ENCODE measurements at places on chromosomes 5 and 9. TPM values are rescaled to one million over a fixed set of nuclear protein-coding genes. Genes with fewer than 3 reads are reported as not detected.

SLC4A9 gene
- 0.23 TPM for total RNA-seq

GRCh38 chr5:62649476-62650113 is 71.0 kb downstream of the LRRC70 start:
- DNase-seq = no peak

GRCh38 chr5:652773-653350 is 40.3 kb downstream of the TPPP start:
- no peak for DNase-seq

DNA sequence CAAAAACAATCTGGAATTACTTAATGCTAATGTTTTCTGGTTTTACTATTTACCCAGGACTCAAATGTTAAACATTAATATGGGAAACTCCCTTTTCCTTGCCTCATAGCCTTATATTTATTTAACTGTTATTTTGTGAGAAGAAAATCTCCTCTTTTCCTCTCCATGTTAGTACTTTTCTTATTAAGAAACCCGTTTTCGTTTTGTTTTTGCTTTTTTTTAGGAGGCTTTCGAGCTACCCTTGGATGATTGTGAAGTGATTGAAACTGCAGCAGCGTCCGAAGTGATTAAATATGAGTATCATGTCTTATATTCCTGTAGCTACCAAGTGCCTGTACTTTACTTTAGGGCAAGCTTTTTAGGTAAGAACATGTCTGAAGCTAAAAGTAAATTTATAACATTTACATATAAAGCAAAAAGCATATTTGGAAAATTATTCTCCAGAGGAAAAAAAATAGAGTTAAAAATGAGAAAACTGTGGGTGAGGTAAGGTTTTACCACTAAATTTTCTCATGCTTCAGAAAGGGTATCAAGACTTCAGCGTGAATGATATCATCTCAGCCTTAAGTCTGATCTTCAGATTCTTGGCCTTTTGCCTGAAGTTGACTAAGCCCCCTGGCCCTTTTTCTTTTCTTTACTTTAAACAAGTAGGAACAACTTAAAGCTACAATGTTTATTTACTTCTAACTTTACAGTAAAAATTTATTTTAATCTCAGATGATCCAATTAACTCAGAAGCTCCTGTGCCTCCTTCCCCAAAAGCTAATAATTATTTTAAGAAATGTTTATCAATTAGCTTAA is 113.8 kb downstream of the RPS23 start:
- no peak for DNase-seq

GRCh38 chr5:170144286-170145023 is 38.8 kb downstream of the FOXI1 start:
- no peak for DNase-seq

DNA sequence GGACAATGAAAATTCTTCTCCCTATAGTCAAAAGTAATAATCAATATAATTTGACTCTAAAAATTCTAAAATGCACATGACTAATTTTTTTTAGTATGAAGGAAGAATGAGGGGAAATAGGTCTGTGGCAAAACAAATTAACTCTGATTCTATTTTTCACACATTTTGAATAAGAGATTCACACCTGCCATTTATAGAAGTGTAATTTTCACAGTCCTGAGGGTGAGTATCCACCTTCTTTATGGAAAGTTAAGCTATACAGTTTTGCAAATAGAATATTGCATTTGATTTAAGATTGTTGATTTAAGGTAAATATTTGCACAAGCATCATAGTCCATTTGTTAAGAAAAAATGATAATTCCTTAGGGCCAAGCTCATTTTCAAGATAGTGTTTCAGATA is 417.7 kb downstream of the CHSY3 start:
- no peak for DNase-seq

- no peak for DNase-seq
These were observed 2.6 kb downstream of the SLC6A7 start for GRCh38 chr5:150192462-150192861.

GRCh38 chr9:127574072-127574993 is 37.7 kb upstream of the STXBP1 start:
- DNase-seq = no peak

ANKS6 gene
- total RNA-seq = 17.2 TPM

GLDC gene
- 29.1 TPM for total RNA-seq

GRCh38 chr5:98535901-98536300 is 237.6 kb upstream of the RGMB start:
- DNase-seq = no peak

DNA sequence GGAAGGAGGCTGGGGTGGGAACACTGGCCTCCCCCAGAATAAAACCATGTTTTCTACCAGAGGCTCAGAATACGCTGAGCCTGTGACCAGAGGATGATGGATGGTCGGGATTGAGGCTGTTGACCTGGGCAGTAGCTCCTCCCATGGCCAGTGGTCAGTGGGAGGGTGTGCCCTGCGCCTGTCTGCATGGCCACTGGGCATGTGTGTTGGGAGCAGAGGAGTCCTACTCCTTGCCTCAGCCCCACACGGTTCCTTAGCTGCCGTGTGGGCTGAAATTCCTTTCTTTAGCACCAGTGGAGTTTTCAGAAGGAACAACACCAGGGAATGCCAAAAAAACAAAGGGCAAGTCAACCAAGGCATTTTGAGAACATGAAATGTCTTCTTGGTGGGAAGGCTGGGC is 8.5 kb upstream of the RMND5B start:
- no peak for DNase-seq

GRCh38 chr5:26236936-26237335 is 801.5 kb downstream of the CDH9 start:
- no peak for DNase-seq

- DNase-seq = no peak
These were observed 68.8 kb downstream of the NPR3 start for GRCh38 chr5:32779754-32780415.

CERCAM gene
- total RNA-seq = 27.9 TPM

GRCh38 chr5:83891261-83891660 is 170.6 kb upstream of the HAPLN1 start:
- DNase-seq = no peak

GRCh38 chr9:95940265-95940664 is 64.8 kb downstream of the ERCC6L2 start:
- DNase-seq = no peak

PAXX gene
- total RNA-seq = 8.3 TPM

DNA sequence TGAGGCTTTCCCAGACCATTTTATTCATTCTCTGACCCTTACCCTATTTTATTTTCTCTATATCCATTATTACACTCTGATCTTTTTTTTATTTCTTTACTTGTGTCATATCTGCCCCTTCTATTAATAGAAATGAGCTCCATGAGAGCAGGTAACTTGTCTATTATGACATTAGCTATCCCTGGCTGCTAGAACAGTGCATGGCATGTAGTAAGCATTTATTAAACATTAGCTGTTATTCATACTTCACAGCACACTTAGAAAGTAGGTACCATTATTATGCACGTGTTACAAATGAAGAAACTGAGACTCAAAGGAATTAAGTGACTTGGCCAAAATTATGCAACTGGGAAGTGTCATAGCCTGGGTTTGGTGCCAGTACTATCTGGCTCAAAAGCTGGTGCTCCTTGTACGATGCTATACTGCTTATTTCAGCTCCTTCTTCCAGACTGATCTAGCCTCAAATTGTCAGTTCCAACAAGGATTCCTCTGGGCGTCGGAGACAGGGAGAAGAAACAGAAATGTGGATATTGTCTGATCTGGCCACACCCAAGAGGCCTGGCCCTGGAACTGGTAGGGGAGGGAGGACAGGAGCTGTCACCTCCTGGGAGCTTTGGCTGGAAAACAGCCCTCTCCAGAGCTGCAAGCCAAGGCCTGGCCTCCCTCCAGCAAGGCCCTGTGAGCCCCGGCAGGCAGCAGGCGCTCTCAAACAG is 10.8 kb upstream of the NIPAL4 start:
- DNase-seq = no peak

DNA sequence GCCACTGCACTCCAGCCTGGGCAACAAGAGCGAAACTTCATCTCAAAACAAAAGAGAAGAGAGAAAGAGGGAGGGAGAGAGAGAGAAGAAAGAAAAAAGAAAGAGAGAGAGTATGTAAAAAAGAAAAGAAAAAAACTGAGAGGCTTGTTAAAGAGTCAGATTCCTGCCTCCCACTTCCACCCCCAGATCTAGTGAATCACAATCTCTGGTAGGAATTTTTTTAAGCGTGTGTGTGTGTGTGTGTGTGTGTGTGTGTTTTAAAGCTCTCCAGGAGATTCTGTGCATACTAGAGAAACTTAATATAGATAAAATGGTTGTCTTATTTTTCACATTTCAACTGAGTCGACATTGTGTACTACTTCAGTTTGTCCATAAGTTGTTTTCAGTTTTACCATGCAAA is 32.0 kb downstream of the SAR1B start:
- no peak for DNase-seq

SHOC1 gene
- not detected for total RNA-seq

- DNase-seq = no peak
These were observed 223.1 kb upstream of the PAPPA start for GRCh38 chr9:115930472-115930871.

- no peak for DNase-seq
These were observed 682.3 kb downstream of the BRINP1 start for GRCh38 chr9:118686959-118687358.

TAS2R1 gene
- not detected for total RNA-seq

- DNase-seq = no peak
These were observed 208.4 kb upstream of the PPP1R2B start for GRCh38 chr5:156641686-156642085.

DNA sequence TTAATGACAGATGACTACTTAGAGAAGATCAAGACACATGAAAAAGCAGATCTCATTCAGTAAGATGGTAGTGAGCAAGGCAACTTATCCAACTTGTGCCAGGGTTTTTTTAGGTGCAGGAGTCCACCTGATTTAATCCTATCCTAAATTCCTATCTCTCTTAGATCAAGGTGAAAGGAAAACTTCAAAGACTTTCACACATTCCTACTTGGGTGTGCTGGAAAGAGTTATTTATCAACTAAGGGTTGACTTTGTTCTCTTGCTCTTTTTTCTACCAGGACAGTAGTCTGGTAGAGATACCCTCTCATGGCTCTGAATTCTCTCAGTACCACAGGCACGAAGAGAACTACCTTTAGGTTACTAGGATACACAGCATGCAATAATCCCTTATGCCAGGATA is 18.2 kb downstream of the TUT7 start:
- DNase-seq = no peak

SLC6A19 gene
- total RNA-seq = not detected

GRCh38 chr5:57324861-57325260 is 151.0 kb downstream of the GPBP1 start:
- no peak for DNase-seq

- DNase-seq = no peak
These were observed 2.0 kb downstream of the SLC2A6 start for GRCh38 chr9:133476941-133477340.

GRCh38 chr9:4126184-4126865 is 173.5 kb downstream of the GLIS3 start:
- DNase-seq = no peak

- DNase-seq = no peak
These were observed 17.3 kb downstream of the QSOX2 start for GRCh38 chr9:136228107-136228875.

PCDHB5 gene
- 7.8 TPM for total RNA-seq

DNA sequence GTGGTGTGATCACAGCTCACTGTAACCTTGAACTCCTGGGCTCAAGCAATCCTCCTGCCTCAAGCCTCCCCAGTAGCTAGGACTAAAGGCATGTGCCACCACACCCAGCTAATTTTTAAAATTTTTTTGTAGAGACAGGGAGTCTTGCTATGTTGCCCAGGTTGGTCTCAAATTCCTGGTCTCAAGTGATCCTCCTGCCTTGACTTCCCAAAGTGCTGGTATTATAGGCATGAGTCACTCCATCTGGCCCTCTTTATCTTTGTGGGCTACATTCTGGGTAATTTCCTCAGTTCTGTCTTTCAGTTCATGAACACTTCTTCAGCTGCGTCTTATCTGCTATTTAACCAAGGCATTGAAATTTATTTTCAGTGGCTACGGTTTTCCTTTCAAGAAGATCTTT is 196.6 kb upstream of the IER5L start:
- no peak for DNase-seq

PCA3 gene
- total RNA-seq = 0.62 TPM

PCDHA5 gene
- 2.7 TPM for total RNA-seq

MYMK gene
- not detected for total RNA-seq

DNA sequence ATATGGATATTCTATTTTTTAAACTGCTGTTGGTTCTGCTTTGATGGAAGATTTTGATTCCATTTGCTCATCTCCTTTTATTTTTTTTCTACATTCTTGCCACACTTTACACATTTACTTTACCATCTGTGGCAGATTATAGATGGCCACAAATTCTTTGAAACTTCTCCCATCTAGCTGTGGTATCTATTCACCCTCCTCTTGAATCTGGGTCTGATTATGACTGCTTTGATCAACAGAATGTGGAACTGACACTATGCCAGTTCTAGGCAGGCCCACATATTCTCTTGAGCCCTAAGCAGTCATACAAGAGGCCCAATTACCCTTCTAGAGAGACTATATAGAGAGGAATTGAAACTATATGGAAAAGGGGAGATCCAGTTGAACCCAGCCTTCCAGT is 439.0 kb upstream of the PTGER4 start:
- DNase-seq = no peak

DNA sequence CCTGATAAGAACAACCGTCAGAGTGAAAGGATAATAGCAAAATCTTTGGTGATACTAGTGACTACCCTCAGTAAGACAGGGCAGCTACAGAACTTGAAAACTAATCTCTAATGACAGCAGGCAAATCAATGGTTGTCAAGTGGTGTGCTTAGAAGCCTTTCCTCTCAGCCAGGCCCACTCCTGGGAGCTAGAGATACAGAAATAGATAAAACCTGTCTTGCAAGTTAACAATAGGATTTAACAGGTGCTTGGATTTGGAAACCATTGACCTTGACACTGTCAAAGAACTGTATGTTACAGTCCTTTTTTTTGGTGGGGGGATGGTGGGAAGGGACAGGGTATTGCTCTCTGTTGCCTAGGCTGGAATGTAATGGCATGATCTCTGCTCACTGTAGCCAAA is 118.6 kb downstream of the BASP1 start:
- no peak for DNase-seq

- DNase-seq = no peak
These were observed 215.6 kb downstream of the C9orf50 start for GRCh38 chr9:129405089-129405826.

REEP2 gene
- 72.8 TPM for total RNA-seq

COL23A1 gene
- total RNA-seq = 75.2 TPM

Data from endothelial cell (in vitro differentiated cells).